ENCODE measurements at places on chromosomes 5 and 9.

- no peak for DNase-seq
Observed at GRCh38 chr5:90169078-90169477, 240.5 kb downstream of the CETN3 start.

- DNase-seq = no peak
Observed at GRCh38 chr5:17907094-17907493, 272.8 kb downstream of the TAF11L14 start.

DNA sequence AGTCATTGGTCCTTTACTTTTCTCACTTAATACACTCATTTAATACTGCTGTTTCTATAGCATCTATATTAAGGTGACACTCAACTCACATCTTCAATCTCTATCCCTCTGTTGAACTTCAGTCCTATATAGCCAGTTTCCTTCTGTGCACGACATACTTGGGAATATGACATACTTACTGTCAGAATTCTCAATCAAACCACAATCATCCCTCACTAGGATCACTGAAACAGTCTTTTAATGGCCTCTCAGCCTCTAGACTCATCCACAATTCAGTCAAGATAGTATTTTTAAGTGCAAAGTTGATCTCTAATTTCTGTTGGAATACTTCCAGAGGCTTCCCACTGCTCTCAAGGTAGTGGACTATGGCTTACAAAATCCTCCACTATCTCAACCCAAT is 251.0 kb upstream of the MEF2C start:
- no peak for DNase-seq

DNA sequence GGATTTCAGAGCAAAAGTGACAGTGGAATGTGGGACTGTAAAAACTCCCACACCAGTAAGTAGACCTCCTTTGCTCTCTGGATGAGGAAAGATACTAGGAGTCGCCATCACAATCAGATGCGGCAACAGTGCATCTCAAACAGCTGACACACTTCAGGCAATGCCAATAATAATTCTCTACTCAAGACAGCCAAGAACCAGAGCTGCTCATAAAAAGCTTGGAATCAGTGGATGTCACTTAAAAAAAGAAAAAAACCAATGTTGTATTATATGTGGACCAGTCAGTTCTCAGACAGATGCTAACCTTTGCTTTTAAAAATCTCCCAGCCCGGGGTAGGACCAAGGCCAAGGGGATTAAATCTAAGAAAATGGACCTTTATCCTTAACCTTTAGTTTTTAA is 185.0 kb downstream of the GNA14 start:
- DNase-seq = no peak
